HT1080 (cell line): ENCODE measurements at places on chromosomes 4 and X.

GRCh38 chr4:185343726-185344581, 51.8 kb downstream of the LRP2BP start:
- no peak for DNase-seq

- DNase-seq: no peak
These were observed 87.4 kb upstream of the CT45A1 start for GRCh38 chrX:135625995-135626394.

DNA sequence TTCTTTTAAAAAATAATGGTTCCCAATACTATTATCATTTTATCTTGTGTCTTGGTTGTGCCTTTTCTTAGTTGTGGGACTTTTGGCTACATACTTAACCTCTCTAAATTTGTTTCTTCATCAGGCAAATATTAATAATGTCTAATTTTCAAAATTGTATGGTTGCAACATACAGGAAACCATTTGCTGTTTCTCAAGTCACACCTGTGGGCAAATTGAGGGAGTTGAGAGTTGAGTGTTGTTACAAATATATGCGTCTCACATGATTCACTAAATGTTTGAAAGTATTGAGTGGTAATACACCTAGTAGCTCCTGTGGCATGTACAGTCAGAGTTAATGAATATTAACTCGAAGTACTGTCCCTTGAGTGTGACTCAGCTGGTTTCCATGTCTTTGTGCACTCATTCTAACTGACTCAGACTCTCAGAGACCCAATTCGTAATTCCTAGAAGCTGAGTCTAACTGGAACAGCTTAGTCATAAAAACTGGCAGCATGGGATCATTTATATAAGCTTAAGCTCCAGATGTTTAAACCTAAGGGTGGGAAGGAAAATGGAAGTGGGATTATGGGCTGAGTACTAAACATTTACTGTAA, 802.4 kb downstream of the TRIML1 start:
- DNase-seq: peak; percentile 98

DNA sequence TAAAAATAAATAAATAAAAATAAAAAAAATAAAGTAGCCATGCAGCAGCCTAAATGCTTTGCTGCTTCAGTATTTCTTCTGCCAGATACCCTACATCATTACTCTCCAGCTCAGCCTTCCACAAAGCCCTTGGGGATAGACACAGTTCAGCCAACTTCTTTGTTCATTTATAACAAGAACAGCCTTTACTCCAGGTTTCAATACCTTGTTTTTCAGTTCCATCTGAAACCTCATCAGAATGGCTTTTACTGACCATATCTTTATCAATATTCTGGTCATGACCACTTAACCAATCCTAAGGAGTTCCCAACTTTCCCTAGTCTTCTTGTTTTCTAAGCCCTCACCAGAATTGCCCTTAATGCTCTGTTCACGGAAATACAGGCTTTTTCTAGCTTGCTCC, 128.3 kb upstream of the MED14 start:
- no peak for DNase-seq

DNA sequence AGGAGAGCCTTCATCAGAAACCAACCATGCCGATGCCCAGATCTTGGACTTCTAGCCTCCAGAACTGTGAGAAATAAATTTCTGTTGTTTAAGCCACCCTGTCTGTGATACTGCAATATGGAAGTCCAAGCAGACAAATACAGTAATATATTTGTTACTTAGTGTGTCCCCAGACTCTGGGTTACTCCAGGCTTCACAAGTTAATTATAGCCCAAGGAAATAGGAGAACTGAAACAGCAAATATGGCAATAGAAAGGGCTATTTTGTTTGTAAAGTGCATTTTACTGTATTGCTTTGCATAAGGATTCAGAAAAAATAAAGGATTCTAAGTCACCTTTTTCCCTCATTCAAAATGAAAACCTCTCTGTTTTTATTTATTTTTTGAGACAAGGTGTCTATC, 15.7 kb downstream of the TIGD4 start:
- no peak for DNase-seq

DNA sequence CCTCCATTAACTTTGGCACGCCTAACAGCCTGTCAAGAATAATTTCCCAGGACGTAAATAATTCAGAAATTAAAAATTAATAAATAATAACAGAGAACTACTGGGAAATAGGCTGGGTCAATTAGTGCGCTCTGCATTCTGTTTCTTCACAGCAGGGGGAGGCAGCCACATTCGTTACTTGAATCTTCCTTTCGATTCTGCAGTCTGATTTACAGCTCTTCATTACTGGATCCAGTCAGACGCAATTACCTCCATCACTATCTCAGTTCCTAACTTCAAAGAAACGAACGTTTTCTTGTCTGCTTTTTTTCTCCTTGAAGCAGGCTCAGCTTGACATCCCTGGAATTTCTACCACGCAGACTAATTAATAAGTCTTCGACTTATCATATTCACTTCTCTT, 9.0 kb upstream of the RPL34 start:
- no peak for DNase-seq

GRCh38 chr4:134628066-134628465, 426.5 kb upstream of the PABPC4L start:
- no peak for DNase-seq

- DNase-seq: peak; percentile 61
These were observed at the start of gene ABCG2 for GRCh38 chr4:88158489-88159228. ABCG2 (minus strand) TSS chr4:88158639; CDS start chr4:88139995, 18,644 bp downstream.

GRCh38 chr4:75030649-75031235, 97.8 kb downstream of the PARM1 start:
- no peak for DNase-seq
